Mammary epithelial cell (primary cell): ENCODE measurements at places on chromosomes 5 and 9. TPM values are rescaled to one million over a fixed set of nuclear protein-coding genes. Genes with fewer than 3 reads are reported as not detected.

GRCh38 chr9:70083429-70083828, 39.8 kb downstream of the MAMDC2 start:
- DNase-seq, result peak; percentile 35

- no peak for DNase-seq
These were observed 25.9 kb upstream of the SLC12A7 start for GRCh38 chr5:1137567-1138444.

- DNase-seq, result no peak
These were observed 70.6 kb downstream of the SPIN1 start for GRCh38 chr9:88458716-88459465.

DNA sequence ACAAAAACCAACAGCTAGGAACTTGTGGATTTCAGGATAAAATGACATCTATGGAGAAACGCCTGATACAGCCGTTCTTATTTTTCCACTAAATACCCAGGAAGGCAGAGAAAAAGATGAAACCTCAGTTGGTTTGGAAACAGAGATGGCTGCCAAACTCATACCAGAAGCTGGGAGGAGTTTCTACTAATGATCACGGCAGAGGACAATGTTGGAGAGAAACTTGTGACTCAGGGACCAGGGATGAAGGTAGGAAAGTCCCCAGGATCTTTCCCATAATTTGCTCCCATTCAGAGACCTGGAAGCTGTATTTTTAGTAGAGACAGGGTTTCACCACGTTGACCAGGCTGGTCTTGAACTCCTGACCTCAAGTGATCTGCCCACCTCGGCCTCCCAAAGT, 187.1 kb upstream of the IER5L start:
- DNase-seq, result peak; percentile 31

- no peak for DNase-seq
These were observed 116.2 kb upstream of the TBCA start for GRCh38 chr5:77892061-77893010.

- no peak for DNase-seq
These were observed 84.6 kb upstream of the SNX2 start for GRCh38 chr5:122690266-122690665.

DNA sequence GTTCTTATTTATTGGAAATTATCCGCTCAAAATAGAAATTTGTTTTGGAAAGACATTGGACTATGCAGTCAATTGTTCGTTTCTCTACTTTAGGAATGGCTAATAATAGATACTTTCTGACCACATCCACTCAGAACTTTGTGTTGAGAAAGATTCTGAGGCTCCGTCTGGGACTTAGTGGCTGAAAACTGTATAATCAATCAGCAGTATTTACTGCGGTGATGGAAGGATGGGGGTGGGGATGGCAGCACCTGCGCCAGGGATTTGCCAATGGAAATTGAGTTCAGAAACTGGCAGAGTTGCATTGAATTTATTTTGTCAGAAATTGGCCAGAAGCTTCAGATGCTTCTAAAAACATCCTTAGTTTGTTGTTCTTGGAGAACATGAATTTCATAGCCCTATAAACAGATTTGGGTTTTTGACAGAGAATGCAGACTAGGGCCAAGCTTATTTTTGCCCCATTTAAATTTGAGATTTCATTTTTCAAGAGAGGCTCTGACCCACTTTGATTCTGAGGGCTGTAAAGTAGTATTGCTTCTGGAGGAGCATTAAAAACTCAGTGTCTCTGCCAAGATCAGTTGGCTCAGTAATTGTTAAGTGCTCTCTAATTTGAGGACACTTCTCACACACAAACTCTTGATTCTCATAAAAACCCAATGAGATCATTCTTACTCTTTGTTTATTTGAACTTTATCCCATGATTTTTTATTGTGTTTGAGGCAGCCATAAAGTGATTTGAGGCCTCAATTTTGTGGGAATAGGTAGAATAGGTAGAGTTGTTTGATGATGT, 215.1 kb downstream of the CD180 start:
- no peak for DNase-seq

GRCh38 chr5:175654807-175655206, 3.1 kb upstream of the HRH2 start:
- no peak for DNase-seq

DNA sequence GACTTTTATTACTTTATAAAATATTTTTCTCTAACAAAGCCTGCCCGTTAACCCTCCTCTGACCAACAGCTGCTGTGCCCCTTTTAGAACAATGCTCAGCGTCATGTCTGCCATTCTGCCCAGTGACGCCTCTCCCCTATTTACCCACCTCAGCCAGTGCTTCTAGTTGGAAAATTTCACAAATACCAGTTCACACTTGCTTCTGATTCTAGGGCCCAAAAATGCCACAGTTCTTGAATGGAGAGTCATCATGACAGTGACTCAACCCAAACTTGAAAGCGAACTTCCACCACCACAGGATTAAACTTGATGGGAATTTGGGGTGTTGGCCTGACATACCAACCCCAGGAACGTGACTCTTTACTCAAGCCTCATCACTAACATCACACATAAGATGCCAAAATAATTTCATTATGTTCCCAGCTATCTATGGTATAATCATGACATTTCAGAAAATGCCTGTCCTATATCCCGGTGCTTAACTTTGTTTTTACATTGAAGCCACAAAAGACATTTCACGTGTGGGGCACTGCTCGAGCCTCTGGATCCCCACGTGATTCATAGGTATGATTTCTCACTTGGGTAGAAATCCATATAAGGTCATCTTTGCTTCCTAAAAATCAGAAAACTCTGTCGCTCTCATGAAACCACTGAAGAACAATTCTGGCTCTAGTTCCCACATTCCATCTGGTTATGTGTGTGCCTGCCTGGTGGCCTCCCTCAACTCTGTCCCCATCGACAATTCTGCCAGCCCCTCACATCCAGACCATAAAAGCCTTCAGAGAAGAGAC, 220.9 kb downstream of the ACTL7B start:
- peak; percentile 92 for DNase-seq

- DNase-seq, result peak; percentile 77
These were observed 1348.7 kb upstream of the C9orf72 start for GRCh38 chr9:28921857-28922500.

The APC gene
- 63.3 TPM for total RNA-seq
